ENCODE measurements at places on chromosomes 13 and 19.

DNA sequence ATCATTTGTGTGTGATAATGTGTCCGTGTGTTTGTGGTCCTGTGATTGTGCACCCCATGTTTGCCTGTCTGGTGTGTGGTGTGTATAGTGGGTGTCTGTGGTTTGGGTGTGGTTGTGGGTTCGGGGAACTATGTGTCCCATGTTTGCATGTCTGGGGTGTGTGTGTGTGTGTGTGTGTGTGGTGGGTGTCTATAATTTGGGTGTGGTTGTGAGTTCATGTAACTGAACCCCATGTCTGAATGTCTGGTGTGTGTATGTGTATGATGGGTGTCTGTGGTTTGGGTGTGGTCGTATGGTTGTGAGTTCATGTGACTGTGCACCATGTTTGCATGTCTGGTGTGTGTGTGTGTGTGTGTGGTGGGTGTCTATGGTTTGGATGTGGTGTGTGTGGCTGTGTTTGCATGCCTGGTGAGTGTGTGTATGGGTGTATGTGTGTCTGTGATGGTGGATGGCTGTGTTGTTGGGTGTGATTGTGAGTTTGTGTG lies 11.1 kb upstream of the NFIX start:
- no peak for DNase-seq

- DNase-seq, result no peak
These were observed 40.7 kb downstream of the PCCA start for GRCh38 chr13:100129605-100130004.

- no peak for DNase-seq
These were observed 388.0 kb downstream of the LMO7 start for GRCh38 chr13:76024151-76024550.

DNA sequence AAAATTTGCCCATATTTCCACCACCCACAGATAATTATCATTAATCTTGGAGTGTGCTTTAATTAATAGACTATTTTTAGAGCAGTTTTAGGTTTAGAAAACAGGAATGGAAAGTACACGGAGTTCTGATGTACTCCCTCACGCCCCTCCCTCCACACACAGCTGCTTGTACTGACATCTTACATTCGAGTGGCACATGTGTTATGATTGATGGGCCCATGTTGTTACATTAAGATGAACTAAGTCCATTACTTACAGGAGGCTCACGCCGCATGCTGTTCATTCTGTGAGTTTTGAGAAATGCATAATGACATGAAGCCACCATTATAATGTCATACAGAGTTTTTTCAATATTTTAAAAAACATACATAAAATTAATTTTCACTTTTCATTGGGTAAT lies 1.2 kb upstream of the SPATA13 start:
- no peak for DNase-seq

DNA sequence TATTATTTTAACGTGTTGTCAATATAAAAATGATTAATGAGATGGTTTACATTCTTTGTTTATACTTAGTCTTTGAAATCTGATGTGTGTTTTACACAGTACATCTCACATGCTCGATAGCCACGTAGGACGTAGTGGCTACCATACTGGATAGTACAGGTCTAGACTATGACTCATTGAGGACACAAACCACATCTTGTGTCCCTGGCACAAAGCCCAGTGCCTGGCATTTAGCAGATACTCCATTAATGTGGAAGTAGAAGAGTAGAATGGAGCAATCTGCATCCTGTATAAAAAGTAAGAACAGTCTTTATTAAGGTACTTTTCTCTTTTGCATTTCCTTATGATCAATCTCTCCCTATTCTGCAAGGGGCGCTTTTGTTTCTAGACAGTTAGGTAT lies 49.0 kb upstream of the FRY start:
- peak; percentile 65 for DNase-seq

All from left lobe of liver (tissue), 2 donors.